ENCODE measurements at places on chromosomes 13 and 19. TPM values are rescaled to one million over a fixed set of nuclear protein-coding genes. Genes with fewer than 3 reads are reported as not detected.
A peak's percentile ranks its signal among the peaks of the same experiment; 100 is the strongest.

Gene WDR62
- 0.82 TPM for total RNA-seq

Gene DNAJC15
- total RNA-seq: 26.1 TPM

Gene SHANK1
- 18.3 TPM for total RNA-seq

Gene MEDAG
- 0.82 TPM for total RNA-seq

Gene ICAM5
- total RNA-seq: 6.1 TPM

DNA sequence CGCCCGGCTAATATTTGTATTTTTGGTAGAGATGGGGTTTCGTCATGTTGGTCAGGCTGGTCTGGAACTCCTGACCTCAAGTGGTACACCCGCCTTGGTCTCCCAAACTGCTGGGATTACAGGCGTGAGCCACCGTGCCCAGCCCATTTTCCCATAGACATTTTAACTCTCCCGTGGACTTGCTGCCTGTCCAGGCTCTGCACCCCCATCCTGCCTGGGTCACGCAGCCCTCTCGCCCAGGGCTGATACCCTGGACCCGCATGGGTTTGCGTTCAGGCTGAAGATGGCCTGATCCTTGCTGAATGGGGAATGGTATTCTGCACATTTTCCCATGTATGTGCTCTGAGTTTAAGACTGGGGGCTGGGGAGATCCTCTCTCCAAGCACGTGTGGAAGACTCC lies 46.0 kb upstream of the RANBP3 start:
- DNase-seq: no peak

DNA sequence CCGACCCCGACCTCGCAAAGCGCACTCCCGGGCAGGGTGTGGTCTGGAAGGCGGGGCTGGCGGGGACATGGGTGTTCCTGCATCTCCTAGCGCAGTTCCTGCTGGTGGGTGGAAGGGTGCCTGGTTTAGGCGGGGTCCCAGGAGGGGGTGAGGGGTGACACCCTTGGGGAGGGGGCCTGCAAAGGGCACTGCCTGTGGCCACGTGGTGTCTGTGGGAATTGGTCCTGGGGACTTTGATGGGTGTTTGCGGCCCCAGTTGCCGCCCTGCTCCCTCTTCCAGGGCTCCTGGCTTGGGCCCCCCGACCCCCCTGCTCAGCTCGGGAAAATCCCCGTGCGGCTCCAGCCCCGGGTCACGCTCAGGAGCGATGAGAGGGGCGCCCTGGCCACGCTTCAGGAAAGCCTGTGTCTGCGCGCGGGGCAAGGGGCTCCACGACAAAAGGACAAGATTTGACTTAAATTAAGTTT lies 19.1 kb downstream of the WTIP start:
- DNase-seq: no peak

DNA sequence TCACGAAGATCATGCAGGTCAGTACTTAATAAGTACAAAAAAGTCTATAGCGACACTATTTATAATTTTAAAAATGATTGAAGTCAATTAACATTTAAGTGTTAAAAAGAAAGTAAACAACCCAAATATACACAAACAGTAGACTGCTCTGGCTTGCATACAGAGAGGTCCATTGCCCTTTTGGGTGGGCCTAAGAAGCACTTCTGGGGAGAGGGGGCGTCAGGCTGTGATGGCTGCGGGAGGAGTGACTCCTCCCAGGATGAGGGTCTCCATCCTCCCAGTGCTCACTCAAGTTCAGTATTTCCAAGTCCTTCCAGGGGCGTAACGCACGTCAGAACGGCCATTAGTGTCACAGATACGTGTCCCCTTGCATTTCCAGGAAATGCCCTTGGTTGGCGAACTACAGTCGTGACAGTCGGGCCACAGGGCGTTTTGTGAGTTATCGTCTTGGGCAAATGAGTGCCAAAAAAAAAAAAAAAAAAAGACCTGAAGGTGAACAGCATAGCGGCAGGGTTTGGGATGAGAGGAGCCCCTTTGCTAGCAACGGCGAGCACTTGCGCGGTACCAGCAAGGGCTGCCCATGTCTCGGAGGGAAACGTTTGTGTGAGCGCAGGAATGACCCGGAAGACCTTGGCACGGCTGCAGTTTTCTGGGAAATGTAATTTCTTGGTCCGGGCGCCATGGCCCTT lies at the start of gene SCGB2B2:
Gene SCGB2B2 (minus strand): TSS at position 463 of the 689 bp plus-strand sequence. CDS start 82,596 bp downstream, outside the sequence.
- peak; percentile 77 for DNase-seq

GRCh38 chr13:36370108-36370429 lies 23.9 kb upstream of the SPART start:
- no peak for DNase-seq

DNA sequence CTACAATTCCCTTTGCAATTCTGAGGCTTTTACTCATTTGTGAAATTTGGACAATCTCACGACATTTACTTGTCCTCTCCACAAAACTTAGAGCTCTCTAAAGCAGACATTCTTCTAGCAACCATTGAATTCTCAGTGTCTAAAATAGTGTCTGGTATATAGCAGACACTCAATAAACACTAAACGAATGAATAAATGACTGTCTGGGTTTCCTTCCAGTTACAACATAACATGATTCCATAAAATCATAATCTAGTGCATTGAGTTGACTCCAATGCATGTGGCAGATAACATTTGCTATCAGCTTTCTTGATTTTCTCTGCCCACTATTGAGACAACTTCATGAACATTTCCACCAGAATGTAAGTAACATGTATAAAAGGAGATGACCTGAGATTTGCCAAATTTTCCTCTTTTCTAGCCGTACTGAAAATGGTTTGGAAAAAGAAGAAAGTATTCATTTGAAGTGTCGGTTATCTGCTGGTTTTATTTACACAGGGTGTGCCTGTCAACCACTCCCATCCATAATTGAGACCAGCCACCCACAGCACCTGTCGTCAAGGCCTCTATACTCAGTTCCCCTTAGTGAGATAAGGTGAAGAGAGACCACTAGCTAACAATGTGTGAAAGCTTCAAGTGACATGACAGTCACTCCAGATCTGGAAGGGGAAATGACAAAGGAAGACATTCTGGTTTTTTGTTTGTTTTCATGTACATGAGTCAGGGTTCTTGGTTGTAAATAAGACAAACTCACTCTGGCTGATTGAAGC lies 4.8 kb upstream of the SERP2 start:
- no peak for DNase-seq

- no peak for DNase-seq
Measured at GRCh38 chr13:95573221-95573620, 20.7 kb downstream of the CLDN10 start.

DNA sequence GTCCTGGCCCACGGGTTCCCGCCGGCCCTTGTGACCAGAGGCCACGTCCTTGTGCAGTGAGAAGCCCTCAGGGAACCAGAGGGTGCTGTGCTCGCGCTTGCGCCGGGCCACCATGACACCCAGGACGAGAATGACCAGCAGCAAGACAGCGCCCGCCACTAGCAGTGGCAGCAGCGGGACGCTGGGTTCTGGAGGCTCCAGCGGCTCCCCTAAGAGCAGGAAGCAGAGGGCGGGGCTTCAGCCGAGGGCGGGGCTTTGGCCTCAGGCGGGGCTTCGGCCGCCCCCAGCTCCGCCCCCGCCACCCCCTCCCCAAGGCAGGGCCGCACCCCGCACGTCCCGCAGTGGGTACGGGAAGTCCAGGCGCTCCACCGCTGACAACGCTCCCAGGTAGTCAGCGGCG lies 30.4 kb downstream of the NOTCH3 start:
- DNase-seq: no peak

DNA sequence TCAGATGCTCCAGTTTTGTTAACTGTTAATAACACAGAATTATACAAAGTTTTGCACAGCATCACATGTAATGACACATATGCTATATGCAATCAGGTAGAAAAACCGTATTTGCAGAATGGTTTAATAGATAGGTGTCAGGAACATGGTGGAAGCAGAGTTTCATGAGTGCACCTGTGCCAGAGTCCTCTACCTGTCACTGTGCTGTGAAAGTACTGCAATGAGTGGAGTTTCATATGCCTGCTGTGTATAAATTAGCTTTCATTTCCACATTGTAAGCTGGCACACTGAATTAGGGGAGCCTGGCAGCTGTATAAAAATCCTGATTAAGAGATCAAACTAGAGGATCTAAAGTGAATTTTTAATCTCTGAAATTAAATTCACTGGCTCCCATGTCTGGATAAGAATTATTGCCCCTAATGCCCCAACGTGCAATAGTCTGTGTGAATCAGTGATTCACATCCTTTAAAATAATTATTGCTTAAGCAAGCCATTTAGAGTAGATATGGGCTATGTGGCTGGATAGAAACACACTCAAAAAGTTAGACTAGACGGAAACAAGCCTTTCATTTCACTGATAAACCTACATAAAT lies 8.5 kb upstream of the EEF1AKMT1 start:
- DNase-seq: no peak

DNA sequence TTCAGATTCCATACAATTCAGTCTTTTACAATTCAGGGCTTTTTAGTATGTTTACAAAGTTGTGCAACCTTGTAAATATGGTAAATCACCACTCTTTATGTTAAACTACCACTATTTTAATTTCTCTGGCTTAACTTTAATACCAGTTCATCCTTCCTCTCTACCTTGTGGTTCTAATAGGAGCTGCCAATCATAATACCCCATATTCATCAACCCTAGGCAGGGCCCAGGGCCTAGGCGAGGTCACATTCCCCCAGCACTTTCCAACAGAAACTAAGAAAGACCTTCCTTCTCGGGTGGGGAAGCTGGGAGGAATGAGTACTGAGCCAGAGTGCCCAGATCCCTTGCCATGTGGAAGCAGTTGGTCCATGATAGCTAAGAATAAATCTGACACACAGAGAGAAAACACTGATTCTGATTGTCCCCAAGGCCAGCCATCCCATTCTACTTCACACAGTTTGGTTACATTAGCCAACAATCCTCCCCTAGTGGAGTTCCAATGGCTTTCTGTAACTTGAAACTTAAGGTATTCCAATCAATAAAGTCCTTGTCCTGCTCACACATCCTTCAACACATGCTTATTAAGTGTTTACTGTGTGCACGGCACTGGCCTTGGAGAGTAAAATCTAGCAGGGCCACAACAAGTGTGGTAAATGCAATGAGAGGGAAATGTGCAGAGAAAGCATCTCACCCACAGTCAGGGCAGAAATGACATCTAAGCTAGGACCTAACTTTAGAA lies 76.8 kb downstream of the NUFIP1 start:
- DNase-seq: no peak

GRCh38 chr19:42295342-42295741 lies 6.6 kb upstream of the PRR19 start:
- DNase-seq: no peak

- DNase-seq: no peak
Measured at GRCh38 chr19:46732172-46732938, 13.5 kb upstream of the FKRP start.

DNA sequence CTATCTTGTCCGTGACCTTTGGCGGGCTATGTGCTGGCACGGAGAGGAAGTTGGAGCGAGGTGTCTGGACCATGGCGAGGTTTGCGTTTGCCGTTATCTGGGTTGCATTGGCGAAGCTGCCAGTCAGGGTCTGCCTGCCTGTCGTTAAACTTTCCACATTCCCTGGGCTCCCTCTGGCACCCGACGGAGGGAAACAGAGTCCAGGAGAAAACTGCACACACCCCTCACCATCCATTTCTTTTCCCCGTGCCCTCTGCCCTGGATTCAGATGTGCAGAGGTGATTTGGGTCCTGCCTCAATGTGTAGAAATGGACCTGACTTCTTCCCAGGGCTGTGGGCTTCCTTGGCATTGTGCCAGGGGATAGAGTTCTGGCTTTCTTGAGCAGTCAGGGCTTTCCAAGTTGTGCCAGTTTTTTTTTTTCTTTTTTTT lies 142.4 kb downstream of the URI1 start:
- no peak for DNase-seq

DNA sequence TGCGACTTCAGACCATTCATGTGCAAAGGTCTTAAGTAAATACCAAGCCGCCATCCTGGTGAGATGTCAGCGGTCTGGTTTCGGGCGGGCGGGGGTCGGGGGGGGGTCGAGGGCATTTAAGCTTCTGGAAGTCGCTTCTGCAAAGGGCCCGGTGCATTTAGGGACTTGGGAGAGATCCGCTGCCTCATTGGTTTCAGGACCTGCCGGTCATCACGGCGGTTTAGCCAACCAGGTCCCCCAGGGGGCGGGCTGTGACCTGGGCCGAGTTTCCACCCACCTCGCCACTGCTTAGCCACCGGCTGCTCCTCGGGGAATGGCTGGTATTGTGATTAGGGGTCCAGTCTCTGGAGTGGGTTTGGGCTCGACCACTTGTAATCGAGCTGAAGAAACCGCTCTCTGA lies 7.8 kb downstream of the ANKLE1 start:
- peak; percentile 77 for DNase-seq

DNA sequence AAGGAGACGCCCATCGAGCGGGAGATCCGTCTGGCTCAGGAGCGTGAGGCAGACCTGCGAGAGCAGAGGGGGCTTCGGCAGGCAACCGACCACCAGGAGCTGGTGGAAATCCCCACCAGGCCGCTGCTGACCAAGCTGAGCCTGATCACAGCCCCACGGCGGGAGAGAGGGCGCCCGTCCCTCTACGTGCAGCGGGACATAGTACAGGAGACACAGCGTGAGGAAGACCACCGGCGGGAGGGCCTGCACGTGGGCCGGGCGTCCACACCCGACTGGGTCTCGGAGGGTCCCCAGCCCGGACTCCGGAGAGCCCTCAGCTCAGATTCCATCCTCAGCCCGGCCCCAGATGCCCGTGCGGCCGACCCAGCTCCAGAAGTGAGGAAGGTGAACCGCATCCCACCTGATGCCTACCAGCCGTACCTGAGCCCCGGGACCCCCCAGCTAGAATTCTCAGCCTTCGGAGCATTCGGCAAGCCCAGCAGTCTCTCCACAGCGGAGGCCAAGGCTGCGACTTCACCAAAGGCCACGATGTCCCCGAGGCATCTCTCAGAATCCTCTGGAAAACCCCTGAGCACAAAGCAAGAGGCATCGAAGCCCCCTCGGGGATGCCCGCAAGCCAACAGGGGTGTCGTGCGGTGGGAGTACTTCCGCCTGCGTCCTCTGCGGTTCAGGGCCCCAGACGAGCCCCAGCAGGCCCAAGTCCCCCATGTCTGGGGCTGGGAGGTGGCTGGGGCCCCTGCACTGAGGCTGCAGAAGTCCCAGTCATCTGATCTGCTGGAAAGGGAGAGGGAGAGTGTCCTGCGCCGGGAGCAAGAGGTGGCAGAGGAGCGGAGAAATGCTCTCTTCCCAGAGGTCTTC lies 7.1 kb downstream of the MISP start:
- no peak for DNase-seq

DNA sequence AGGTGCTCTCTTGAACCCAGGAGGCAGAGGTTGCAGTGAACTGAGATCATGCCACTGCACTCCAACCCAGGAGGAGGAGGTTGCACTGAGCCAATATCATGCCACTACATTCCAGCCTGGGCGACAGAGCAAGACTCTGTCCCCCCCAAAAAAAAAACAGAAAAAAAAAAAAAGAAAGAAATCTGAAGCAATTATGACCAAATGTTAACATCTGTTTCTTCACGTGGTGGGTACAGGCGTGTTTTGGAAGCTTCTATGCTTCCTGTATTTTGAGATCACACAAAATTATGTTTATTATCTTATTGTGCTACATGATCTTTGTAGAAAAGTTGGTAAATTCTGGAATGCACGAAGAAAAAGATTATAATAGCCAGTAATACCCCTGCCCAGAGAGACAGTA lies 2.7 kb upstream of the ACP5 start:
- no peak for DNase-seq
